ENCODE measurements at places on chromosomes 4 and X.

- no peak for DNase-seq
Measured at GRCh38 chr4:71201057-71201456, 137.8 kb upstream of the SLC4A4 start.

GRCh38 chrX:71666240-71667223, 814 bp upstream of the LOC101059915 start:
- no peak for DNase-seq

DNA sequence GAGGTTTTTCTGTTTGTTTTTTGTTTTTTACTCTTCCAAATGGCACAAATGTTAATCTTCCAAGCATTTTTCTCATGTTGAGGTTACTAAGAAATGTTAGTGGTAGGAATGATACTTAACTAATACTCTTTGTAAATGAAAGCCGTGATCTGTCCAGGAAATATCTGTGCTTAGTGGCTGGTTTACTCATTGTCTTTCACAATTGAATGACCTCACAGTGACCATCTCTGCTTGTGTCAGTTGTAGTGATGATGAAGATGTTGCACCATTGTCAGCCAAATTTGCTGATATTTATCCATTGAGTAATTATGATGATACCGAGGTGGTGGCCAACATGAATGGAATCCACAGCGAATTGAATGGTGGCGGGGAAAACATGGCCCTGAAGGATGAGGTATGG, 93.5 kb downstream of the TNIP2 start:
- no peak for DNase-seq

DNA sequence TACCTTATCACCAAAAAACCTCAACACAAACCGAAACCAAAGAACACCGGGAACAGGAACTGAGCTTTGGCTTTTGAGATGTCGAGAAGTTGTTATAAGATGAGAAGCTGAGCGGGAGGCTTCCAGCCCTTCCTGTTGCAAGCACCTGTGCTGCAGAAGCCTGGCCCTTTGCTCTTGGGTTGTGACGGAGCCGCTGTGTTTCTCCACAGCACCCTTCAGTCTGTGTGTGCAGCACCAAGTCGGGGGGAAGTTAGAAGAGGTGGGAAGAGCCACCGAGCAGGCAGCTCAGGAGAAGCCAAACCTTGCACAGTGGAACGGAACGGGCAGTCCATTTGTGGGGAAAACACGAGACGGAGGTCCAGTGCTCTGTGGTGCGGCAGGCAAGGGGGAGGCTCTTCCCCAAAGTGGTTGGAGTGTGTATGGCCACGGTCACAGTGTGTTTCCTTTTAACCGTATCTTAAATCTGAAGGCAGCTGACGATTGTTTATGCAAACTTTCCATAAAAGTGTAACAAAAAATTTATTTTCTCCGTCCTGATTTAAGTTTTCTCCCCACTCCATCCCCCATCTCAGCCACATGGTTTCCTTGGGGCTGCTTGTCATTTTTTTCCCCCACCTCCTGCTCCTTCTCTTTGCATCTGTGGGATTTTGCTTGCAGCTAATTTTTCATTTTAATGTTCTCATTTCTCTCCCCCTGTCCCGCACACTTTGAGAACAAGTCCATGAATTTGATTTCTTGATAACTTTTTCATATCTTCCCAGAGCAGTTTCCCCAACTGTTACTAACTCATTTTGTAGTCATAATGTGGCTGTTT, 123.7 kb downstream of the STOX2 start:
- DNase-seq: no peak

DNA sequence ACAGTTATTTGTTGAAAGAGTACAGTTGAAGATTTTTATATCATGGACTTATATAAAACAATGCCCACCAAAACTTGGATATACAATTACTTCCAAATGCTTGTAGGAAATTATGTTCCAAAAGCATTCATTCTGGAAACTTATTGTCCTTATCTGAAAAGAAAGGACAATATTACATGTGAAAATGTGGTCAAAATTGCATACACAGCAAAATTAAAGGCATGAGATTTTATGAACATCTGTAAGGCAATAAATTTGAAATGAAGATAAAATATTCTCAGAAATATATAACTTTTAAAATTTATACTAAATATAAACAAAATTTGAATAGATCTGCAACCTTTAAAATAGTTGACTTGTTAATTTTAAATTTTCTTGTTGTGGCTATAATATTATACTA, 1173.8 kb downstream of the NLGN4X start:
- no peak for DNase-seq

GRCh38 chr4:26636458-26636857, 52.6 kb downstream of the TBC1D19 start:
- no peak for DNase-seq

GRCh38 chrX:111005166-111005565, 90.8 kb upstream of the PAK3 start:
- no peak for DNase-seq

DNA sequence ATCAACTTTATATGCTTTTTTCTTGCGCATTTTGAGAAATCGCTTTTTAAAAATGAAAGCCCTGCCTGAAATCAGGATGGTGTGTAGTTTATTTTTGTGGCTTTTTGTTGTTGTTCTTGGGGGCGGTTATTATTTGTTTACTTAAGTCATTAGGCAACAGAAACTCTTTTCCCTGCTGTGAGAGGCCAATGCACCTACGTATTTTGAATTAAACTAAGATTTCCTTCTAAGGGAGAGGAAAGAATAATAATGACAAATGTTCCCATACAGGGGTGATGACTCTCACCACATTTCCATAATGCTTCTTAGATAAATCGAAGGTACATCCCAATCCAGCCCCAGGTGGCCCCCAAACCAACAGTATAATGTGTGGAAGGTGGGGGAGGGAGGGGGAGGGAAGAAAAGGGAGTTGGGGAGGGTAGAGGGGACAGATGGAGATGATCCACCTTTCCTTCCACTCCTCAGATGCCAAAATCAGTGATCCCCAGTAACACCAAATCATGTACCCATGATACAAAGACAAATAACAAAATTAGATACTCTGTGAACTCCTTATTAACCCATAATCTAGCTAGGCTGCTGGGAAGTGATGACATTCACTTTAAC, 39.6 kb downstream of the ZNF827 start:
- no peak for DNase-seq

- DNase-seq: no peak
Measured at GRCh38 chr4:139461022-139461628, 7.2 kb downstream of the RAB33B start.

DNA sequence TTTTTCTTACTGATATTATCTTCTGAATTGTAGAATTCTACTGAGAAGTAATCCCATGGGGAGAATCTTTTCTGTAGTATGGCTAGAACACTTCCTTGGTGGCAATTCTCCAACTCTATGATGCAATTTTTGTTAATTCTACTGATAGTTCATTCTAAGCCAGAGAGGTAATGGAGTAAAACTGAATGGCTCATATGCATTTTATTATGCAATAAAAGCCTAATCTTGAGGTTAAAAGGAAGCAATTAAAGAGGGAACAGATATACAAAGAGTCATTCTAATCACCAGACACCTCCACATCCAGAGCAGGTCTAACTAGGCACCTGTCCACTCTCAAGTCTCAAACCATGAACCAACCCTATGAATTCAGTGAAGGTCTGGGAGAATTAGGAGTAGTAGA, 9.7 kb downstream of the RAP2C start:
- DNase-seq: no peak

DNA sequence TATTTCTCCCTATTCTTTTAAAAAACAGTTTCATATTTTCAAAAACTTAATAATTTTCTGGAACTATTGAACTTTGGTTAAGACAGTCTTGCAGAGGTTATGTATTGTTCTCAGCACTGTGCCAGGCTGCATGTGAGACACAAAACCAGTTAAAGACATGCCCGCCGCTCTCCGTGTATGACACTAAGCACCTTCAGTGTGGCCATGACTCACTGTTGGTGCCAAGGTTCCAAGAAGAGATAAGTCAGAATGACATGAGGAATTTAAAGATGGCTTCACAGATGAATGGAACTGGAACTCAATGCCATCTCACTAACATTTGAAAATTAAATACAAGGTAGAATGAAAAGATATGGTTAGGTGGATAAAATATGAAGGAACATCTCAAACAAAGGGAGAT, 525.5 kb upstream of the ZFP42 start:
- DNase-seq: no peak
